ENCODE measurements at places on chromosomes 5 and 9.
A peak's percentile ranks its signal among the peaks of the same experiment; 100 is the strongest.

- peak; percentile 11 for DNase-seq
These were observed 158.8 kb downstream of the C9orf152 start for GRCh38 chr9:110048976-110049698.

GRCh38 chr5:72402381-72402890 lies 82.3 kb downstream of the PTCD2 start:
- no peak for DNase-seq

GRCh38 chr5:96026406-96027041 lies 64.9 kb upstream of the ELL2 start:
- no peak for DNase-seq

DNA sequence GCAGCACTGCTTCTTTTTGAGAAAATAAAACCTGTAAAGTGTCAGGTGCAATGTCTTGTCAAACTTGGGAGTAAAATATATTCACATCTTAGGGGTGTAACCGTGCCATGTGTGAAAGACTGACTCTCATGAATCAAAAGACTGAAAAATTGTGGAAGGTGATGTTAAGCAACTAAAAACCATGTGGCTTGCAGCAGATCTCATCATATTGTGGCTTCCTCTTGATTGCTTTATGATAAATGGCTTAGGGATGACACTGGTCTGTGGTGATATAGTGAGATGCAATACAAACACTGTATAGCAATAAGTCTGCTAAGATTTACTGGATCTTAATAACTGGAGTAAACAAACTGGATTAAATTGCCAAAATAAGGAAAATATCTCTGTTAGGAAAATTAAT lies 321.6 kb downstream of the EDIL3 start:
- no peak for DNase-seq

DNA sequence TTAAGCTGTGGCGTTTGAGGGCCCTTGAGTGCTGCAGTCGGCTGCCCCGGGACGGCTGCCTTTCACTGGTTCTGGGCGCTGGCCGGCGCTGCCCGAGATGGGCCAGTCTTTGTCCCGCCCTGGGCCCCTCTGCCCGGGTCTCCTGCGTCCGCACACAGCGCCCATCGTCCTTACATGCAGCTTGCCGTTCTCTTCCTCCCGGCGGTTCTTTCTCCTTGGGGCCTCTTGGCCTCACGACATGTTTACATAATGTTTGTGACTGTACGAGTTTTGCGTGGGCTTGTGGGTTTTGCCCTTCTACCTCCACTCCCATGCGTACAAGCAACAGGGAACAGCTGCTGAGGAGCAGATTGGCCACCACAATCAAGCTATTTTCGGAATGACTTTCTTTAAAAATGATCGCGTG lies 618 bp downstream of the TNPO1 start:
- DNase-seq = peak; percentile 11

DNA sequence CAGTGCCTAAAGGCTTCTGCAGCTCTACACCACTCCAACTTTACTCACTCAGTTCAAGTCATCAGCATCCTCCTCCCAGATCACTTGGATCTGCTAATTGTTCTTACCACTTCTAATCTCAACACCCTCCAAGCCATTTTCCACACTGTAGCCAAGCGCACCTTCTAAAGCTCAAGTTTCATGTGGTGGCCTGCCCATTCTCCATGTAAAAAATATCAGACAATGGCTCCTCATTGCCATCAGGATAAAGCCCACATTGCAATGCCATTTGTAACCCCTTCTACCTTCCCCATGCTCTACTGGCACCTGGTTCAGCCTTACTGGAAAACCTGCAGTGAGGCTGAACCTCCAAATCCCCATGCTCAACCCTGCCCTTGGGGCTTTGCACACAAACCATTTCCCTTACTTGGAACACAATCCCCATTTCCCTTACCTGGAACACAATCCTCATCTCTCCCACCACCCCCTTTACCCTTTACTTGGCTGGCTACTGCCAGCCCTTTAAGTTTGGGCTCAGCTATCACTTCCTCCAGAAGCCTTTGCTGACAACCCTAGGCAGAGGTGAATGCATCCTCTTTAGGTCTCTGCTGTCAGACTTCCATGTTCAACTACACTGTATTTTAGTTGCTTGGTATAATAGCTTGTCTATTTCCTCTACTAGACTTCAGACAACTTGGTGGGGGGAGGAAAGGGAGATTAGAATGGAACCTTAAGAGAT lies 220.0 kb downstream of the TSSK1B start:
- no peak for DNase-seq

GRCh38 chr9:74589576-74589975 lies 92.4 kb downstream of the RORB start:
- DNase-seq = no peak

DNA sequence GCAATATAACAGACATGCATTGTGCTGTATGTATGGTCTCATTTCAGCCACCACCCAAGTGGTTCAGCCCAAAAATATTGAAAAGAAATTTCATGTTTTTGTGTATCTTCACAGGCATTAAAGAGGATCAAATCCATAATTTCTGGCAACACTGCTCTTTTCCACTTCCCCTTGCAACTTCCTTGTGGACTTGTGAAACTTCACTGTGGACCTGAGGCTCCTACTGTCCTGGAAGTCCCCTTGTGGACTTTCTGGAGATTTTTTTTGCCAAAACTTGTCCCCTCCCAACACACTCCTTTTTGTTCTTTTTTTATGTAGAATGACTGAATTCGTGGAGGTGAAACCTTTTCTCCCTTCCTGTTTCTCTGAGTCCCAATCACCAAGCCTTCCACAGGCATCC lies 14.3 kb downstream of the OTULINL start:
- no peak for DNase-seq

GRCh38 chr5:87127426-87127825 lies 140.3 kb upstream of the RASA1 start:
- DNase-seq = no peak

DNA sequence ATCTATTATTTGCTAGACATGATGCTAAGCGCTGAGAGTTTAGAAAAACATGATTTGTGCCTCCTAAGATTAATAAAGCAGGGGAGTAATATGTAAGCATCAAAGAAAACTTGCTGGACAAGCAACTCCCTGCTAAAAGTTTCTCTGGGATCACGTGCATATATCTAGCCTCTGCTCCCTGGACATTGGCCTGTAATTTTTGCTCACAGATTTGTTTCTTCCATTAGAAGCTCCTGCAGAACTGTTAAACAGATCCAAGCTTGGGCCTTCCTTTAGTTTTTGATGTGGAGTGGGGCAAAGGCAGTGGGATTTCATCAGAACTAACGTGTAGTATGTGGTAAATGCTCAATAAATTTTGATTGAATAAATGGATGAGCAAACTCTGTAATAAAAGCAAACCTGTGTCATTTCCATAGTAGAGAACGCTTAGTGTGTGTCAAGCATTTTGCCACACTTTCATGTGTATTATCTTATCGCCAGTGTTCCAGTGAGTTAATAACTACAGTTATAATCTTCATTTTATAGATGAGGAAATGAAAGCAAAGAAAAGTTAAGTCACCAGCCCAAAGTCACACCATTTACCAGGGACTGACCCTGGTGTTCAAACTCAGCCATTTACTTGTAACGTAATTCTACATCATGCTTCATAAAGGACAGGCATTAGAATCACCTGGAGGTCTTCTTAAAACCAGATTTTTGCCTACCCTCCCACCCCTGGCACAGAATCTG lies 100.3 kb downstream of the PCSK5 start:
- no peak for DNase-seq

GRCh38 chr5:40397091-40397490 lies 282.6 kb upstream of the PTGER4 start:
- no peak for DNase-seq

- DNase-seq = peak; percentile 7
These were observed 20.6 kb downstream of the IRF1 start for GRCh38 chr5:132470010-132470392.
